ENCODE measurements at places on chromosomes 12 and 14.

DNA sequence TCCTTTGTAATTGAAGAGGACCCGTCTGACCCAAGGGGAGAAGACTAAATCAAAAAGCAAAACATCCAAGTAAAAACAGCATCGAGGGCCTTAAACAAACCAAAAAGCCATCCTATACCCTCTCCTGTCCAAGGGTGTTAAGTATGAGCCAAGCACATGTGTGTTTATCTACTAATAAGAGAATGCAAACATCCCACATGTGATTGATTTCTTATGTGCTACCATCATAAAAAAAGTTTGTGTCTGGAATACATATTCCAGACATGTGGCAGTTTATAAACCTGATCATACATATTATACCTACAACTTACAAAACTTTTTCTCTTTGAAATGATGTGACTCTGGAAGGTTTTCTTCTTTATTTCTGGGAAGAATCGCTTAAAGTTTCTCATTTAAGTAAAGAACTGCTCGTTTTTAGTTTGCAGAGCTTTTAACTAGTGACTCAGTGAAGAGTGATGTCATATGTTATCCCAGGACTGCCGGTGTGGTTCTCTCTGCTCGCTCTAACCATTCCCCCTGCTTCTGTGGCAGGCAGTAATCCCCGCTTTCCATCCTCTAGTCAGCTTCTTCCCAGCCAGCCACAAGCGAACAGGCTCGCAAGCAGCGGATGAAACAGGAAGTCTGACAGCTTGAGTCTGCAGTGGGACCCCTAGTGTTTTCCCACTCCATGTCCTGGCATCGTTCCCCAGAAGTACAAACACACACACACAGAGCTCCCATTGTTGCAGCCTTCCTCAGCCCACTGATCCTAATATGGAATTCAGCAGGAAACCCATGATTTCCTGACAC is 431 bp upstream of the RHOJ start:
- peak; percentile 70 for DNase-seq

GRCh38 chr14:34843011-34843554 is 32.1 kb downstream of the BAZ1A start:
- no peak for DNase-seq

DNA sequence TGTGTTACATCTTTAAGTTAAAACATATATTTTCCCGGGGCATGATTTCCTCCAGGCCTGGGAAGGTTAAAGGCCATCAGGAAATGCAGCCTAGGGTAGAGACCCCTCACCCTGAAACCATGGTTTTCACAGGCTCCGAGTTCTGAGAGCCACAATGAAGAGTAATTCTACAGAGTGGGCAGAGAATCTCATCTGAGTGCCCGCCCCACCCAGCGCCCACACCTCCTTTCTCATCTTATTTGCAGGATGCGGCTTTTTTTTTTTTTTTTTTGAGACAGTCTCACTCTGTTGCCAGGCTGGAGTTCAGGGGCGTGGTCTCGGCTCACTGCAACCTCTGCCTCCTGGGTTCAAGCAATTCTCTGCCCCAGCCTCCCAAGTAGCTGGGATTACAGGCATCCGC is 170.7 kb downstream of the FOXN3 start:
- no peak for DNase-seq

GRCh38 chr12:57571926-57572762 is 18.8 kb upstream of the PIP4K2C start:
- DNase-seq: no peak

Measured in occipital lobe (tissue), 3 donors.